ENCODE measurements at places on chromosomes 3 and 15. TPM values are rescaled to one million over a fixed set of nuclear protein-coding genes. Genes with fewer than 3 reads are reported as not detected.

DNA sequence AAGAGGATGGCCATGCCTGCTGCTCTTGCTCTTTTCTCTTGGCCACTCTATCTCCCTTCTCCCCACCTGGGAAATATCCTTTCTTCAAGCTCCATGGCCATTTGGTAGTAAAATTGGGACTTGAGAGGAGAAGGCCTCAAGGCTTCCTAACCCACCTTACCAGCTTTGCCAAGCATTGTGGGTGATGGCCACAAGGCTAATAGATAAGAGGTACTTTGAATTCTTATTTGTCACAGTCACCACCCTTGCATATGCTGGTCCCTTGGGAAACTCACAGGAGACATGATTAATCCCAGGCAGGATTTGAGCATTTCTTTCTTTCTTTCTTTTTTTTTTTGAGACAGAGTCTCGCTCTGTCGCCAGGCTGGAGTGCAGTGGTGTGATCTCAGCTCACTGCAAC, 37.2 kb downstream of the B3GNT5 start:
- H3K27me3 ChIP-seq = no peaks in the 10 kb centered on the region
- no peak overlapping the region for H3K4me3 ChIP-seq
- no peak for DNase-seq
- H3K4me1 ChIP-seq = peaks cover 17% of the 10 kb centered on the region
- H3K36me3 ChIP-seq = no peaks in the 10 kb centered on the region

GRCh38 chr3:128648940-128649663, 1.5 kb downstream of the RPN1 start:
- peaks cover 28% of the 10 kb centered on the region for H3K4me1 ChIP-seq
- peaks cover 21% of the 10 kb centered on the region for H3K36me3 ChIP-seq
- H3K27me3 ChIP-seq = no peaks in the 10 kb centered on the region
- peak overlapping the region; percentile 99 for H3K27ac ChIP-seq
- H3K4me3 ChIP-seq = peak overlapping the region; percentile 95
- DNase-seq = no peak

Gene SCG5
- total RNA-seq = 0.65 TPM

Gene IGF2BP2
- 19.4 TPM for total RNA-seq

Gene SLC12A1
- not detected for total RNA-seq

GRCh38 chr15:94607176-94607654, 375.9 kb downstream of the MCTP2 start:
- H3K27ac ChIP-seq = no peak overlapping the region
- peaks cover 21% of the 10 kb centered on the region for H3K4me1 ChIP-seq
- no peaks in the 10 kb centered on the region for H3K36me3 ChIP-seq

DNA sequence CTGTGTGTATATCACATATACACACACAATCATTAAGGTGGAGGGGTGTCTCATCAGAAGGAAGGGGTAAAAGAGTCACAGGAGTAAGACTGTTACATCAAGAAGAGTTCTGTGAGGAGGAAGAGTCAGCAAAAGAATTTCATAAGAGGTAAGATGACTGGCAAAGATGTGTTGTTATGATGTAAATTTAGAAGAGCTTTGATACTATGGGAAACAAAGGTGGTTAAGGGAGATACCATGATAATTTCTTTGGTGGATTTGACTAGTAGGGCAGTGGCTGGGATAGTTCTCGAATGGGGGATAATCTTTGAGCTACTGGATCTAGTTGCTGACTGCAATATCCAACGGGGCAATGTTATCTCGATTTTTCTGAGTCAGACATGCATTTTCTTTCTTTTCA, 61.6 kb downstream of the STAG1 start:
- H3K4me3 ChIP-seq = no peak overlapping the region
- H3K4me1 ChIP-seq = peaks cover 15% of the 10 kb centered on the region
- DNase-seq = no peak
- no peaks in the 10 kb centered on the region for H3K36me3 ChIP-seq
- H3K27me3 ChIP-seq = no peaks in the 10 kb centered on the region

GRCh38 chr3:148023994-148024393, 614.8 kb downstream of the ZIC1 start:
- H3K4me3 ChIP-seq = no peak overlapping the region
- no peak overlapping the region for H3K27ac ChIP-seq
- no peaks in the 10 kb centered on the region for H3K36me3 ChIP-seq

- H3K4me1 ChIP-seq = no peaks in the 10 kb centered on the region
- H3K27ac ChIP-seq = no peak overlapping the region
- H3K36me3 ChIP-seq = no peaks in the 10 kb centered on the region
- no peak overlapping the region for H3K4me3 ChIP-seq
Measured at GRCh38 chr3:79006077-79006476, 761.7 kb downstream of the ROBO1 start.

- no peaks in the 10 kb centered on the region for H3K36me3 ChIP-seq
- H3K27ac ChIP-seq = no peak overlapping the region
- no peaks in the 10 kb centered on the region for H3K27me3 ChIP-seq
- DNase-seq = no peak
- H3K4me3 ChIP-seq = no peak overlapping the region
Measured at GRCh38 chr3:58005669-58006068, 2.6 kb upstream of the FLNB start.

GRCh38 chr3:105140899-105141367, 225.8 kb upstream of the ALCAM start:
- H3K27me3 ChIP-seq = no peaks in the 10 kb centered on the region
- no peak for DNase-seq
- no peaks in the 10 kb centered on the region for H3K36me3 ChIP-seq
- H3K27ac ChIP-seq = no peak overlapping the region
- no peak overlapping the region for H3K4me3 ChIP-seq
- H3K4me1 ChIP-seq = peaks cover 11% of the 10 kb centered on the region

- no peaks in the 10 kb centered on the region for H3K4me1 ChIP-seq
- H3K27ac ChIP-seq = no peak overlapping the region
- no peak overlapping the region for H3K4me3 ChIP-seq
- no peaks in the 10 kb centered on the region for H3K27me3 ChIP-seq
- no peaks in the 10 kb centered on the region for H3K36me3 ChIP-seq
- DNase-seq = peak; percentile 29
Measured at GRCh38 chr3:95705786-95706418, 1108.5 kb upstream of the EPHA6 start.

- no peak overlapping the region for H3K4me3 ChIP-seq
- H3K27ac ChIP-seq = no peak overlapping the region
- no peaks in the 10 kb centered on the region for H3K36me3 ChIP-seq
Measured at GRCh38 chr15:66078929-66079275, 174.6 kb downstream of the MEGF11 start.

- H3K4me3 ChIP-seq = no peak overlapping the region
- no peaks in the 10 kb centered on the region for H3K27me3 ChIP-seq
- H3K4me1 ChIP-seq = peaks cover 31% of the 10 kb centered on the region
- H3K36me3 ChIP-seq = no peaks in the 10 kb centered on the region
- no peak overlapping the region for H3K27ac ChIP-seq
Measured at GRCh38 chr3:126908752-126909275, 74.1 kb upstream of the PLXNA1 start.

GRCh38 chr15:37034835-37035748, 65.3 kb downstream of the MEIS2 start:
- H3K4me3 ChIP-seq = no peak overlapping the region
- peaks cover 5% of the 10 kb centered on the region for H3K4me1 ChIP-seq
- H3K36me3 ChIP-seq = peaks cover 10% of the 10 kb centered on the region
- H3K27ac ChIP-seq = no peak overlapping the region
- no peaks in the 10 kb centered on the region for H3K27me3 ChIP-seq
- no peak for DNase-seq

Gene RETNLB
- total RNA-seq = not detected

Gene RYR3
- 0.32 TPM for total RNA-seq

DNA sequence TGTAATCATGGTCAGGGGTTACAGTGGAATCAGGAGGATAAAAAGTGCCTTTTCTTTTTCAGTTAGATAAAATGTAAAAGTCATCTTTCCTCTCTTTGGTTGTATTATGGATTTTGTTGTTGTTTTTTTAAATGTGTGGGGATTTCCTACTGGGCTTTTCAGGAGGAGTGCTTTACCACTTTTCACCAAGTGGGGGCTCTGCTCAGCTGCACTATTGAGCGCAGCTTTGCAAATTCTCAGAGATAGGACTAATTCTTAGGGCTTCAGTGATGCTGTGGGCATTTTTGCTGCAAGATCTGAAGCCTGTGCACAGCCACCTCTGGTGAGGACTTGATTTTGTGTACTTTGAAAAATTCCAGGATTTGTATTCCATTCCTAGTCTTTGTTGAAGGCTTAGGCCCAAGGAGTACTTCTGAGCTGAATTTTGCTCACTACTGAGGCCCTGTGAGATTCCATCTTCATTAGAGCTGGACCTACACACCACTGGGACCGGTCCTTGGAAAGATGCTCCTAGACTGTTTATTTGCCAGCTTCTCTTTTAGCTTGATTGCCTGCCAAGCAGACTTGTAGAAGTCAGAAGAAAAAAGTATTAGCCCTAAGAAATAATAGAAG, 7.5 kb downstream of the GNB5 start:
- no peak overlapping the region for H3K4me3 ChIP-seq
- H3K4me1 ChIP-seq = peaks cover 13% of the 10 kb centered on the region
- no peak overlapping the region for H3K27ac ChIP-seq
- H3K27me3 ChIP-seq = no peaks in the 10 kb centered on the region

Gene WDR53
- 9.5 TPM for total RNA-seq

GRCh38 chr15:88649286-88649733, 10.5 kb downstream of the ISG20 start:
- peaks cover 36% of the 10 kb centered on the region for H3K4me1 ChIP-seq
- H3K4me3 ChIP-seq = no peak overlapping the region
- no peaks in the 10 kb centered on the region for H3K27me3 ChIP-seq
- peak overlapping the region; percentile 74 for H3K27ac ChIP-seq
- no peak for DNase-seq

Gene CGNL1
- total RNA-seq = 46.0 TPM
